Activated CD4-positive, alpha-beta T cell treated with anti-CD3 and anti-CD28 coated beads, Interleukin-2, amount 10 ng/mL, durations not matched to agents 24 days and 14 days (primary cell): ENCODE measurements at places on chromosomes 13 and 19. TPM values are rescaled to one million over a fixed set of nuclear protein-coding genes. Genes with fewer than 3 reads are reported as not detected.

Gene ATP1A3
- total RNA-seq: 0.68 and 1.2 TPM in 2 replicates

Gene KIR3DL2
- 0.47 and 0.52 TPM in 2 replicates for total RNA-seq

Gene APOC4
- not detected in 2 replicates for total RNA-seq

Gene RGS9BP
- 0.14 and 0.21 TPM in 2 replicates for total RNA-seq

Gene NCR1
- not detected in 2 replicates for total RNA-seq

Gene NLRP4
- total RNA-seq: not detected in 2 replicates

Gene FARP1
- total RNA-seq: 0.28 and 0.37 TPM in 2 replicates

Gene WDR62
- total RNA-seq: 24.9 and 25.9 TPM in 2 replicates
